Stimulated activated CD8-positive, alpha-beta memory T cell treated with anti-CD3 and anti-CD28 coated beads, Interleukin-2, amount 100 ng/mL, for 1 hour (primary cell): ENCODE measurements at places on chromosomes 5 and 9.

- DNase-seq = no peak
Observed at GRCh38 chr5:149860801-149861322, 83.7 kb downstream of the PDE6A start.

DNA sequence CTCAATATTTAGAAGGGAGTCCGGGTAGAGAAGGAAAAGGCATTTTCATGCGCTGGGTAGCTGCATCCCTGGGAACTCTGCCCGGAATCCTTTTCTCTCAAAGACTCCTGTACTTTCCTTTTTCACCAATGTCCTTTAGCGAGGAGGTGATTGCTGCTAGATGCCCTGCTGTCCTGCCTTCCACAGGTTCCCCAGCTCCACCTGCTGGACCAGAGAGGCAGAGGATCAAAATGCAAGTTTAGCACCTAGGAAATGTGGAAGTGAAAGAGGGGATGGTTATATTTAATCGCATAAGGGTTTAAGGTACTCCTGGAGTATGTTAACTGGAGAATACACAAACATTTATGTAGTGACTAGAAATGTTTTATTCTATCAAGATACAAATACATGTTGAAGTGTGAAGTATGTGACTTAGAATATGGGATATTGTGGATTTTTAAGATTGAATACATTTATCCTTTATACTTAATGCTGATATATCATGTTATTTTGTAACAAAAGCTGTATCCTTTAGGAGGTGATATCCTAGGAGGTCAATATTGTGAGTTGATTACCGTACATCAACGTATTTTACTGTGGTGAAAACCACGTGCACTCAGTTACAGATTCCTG is 145.7 kb downstream of the ARHGAP26 start:
- no peak for DNase-seq

GRCh38 chr9:123852403-123852802 is 77.5 kb downstream of the DENND1A start:
- DNase-seq = no peak

- DNase-seq = no peak
Observed at GRCh38 chr5:154945695-154946301, 4.9 kb downstream of the MRPL22 start.

DNA sequence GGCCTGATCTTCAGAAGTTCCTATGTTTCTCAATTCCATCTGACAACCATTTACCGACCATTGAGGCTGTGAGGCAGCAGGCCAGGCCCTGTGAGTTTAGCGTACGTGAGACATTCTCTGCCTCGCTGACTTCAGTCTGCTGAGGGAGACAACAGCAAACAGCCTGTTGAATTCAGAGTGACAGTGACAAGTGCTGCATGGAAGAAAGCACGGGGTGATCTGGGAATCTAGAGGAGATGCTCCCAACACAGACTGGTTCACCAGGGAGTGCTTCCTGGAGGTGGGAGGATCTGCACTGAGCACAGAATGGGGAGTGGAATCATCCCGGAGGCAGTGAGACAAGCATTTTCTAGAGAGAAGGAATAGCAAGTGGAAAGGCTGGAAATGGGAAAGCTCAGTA is 10.0 kb upstream of the DDX41 start:
- DNase-seq = no peak

DNA sequence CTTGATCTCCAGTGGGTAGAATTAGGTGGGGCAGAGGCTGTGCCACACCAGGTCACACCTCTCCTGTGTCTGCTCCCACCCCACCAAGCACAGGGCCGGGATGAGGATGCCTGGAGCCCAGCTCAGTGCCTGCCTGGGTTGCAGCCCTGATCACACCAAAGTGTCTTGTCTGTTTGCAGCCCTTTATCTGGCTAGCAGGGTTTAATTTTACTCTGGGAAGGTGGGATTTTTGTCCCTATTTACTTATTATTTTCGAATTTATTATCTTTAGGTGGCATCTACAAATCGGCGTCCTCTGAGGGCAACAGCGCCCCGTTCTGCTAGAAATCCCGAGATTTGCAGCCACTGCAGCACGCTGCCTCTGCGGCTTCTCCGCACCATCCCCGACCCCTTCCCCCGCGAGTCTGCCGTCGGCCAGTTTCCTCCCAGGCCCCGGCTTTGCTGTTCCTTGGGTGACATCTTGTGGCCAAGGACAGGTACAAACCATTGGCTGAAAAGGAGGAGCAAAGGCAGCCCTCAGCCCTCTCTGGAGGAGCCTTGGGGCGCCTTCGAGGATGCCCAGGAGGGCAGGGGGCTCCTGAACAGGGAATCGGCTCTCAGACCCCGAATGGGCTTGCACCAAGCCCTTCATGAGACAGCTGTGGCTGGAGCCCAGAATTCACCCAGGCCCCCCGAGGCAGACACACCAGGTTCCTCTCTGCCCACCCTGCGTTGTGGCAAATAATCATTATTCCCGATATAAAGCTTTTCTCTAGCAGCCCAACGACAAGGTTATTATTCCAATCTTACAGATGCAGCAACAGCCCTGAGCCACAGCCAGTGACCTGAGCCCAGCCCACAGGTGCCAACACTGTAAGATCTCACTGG is 113.0 kb downstream of the GAPVD1 start:
- DNase-seq = peak; percentile 29

DNA sequence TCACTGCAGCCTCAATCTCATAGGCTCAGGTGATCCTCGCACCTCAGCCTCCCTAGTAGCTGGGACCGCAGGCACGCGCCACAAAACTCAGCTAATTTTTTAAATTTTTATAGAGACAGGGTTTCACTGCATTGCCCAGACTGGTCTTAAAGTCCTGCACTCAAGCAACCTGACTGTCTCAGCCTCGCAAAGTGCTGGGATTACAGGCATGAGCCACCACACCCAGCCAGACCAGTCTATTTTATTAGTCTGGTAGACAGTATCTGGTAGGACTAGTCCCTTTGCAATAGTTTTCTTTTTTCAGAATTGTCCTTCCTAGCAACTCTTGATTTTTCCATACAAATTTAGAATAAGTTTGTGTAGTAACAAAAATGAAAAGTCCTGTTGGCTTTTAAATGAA is 14.1 kb upstream of the GPR150 start:
- no peak for DNase-seq

DNA sequence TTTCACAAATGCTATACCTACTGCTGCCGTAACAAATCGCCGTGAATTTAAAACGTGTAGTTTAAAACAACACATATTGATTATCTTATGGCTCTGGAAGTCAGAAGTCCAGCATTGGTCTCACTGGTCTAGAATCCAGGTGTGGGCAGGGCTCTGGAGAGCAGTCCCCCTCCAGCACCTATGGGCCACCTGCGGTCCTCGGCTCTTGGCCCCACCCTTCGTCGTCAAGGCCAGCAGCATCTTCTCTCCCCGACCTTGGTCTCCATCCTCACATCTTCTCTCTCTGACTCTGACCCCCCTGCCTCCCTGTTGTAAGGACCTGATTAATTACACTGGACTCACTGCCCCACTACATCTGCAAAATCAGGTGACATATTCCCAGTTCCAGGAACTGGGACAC is 106.4 kb upstream of the COL5A1 start:
- DNase-seq = no peak

- DNase-seq = no peak
Observed at GRCh38 chr5:154351566-154351965, 94.2 kb upstream of the SAP30L start.

GRCh38 chr5:131899686-131900085 is 45.8 kb downstream of the MEIKIN start:
- DNase-seq = no peak

DNA sequence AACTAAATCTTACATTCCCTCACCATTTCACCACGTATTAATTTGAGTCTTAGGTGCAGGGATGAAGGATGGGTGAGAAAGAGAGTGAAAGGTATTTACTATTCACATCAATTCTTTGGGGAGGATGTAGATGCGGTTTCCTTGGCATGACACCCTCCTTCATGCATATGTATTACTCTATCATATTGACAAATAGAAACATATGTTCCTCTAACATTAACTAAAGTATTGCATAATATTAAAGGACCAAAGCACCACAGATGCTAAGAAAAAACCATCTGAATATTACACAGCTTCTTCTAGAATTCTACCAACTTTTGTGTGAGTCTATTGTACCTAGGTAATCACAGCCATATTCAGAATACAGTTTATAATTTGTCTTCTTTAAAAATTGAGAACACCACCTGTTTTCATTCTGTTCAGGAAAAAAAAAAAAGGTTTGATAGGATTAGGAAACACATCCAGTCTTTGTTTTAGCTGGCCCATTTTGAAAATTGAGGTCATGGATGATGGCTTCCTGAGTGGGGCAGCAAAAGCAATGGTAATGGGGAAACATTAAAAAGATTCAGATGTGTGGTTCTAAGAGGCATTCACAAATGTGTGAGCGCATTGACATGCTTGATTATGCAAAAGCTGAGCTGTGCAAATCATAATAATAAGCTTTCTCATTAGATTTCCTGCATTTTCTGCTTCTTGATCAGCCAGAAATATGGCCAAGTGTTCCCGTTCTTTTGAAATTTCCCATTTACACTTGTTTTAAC is 1011.5 kb upstream of the NUDT12 start:
- DNase-seq = no peak

DNA sequence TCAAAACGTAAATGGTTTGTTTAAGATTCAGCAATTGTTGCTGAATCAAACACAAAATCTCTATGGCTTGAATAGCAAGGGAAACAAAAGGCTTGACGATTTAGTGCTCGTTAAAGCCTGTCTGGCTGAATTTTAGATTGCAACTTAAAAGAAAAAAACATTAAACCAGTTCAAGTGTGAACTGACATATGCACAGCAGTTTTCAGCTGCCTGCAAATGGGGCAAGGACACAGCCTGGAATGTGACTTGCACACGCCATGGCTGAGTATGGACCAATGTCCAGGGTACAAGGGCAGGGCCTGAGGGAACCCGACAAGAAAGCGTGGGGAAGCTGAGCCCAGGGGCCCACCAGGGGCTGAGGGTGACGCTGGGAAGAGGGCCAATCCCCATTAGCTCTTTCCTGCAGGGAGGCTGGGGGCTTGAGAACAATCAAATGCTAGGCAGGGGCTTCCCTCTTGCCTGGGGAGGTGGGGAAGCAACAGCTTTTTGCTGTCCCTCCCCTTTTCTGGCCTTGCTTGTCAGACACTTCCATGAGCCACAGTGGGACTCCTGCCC is 89.6 kb upstream of the LRRTM2 start:
- DNase-seq = no peak

GRCh38 chr9:34644766-34645314 is 1.6 kb upstream of the GALT start:
- DNase-seq = no peak

GRCh38 chr9:27157736-27158135 is 48.7 kb downstream of the TEK start:
- DNase-seq = no peak

- no peak for DNase-seq
Observed at GRCh38 chr9:68905129-68905528, 108.8 kb downstream of the PRKACG start.

DNA sequence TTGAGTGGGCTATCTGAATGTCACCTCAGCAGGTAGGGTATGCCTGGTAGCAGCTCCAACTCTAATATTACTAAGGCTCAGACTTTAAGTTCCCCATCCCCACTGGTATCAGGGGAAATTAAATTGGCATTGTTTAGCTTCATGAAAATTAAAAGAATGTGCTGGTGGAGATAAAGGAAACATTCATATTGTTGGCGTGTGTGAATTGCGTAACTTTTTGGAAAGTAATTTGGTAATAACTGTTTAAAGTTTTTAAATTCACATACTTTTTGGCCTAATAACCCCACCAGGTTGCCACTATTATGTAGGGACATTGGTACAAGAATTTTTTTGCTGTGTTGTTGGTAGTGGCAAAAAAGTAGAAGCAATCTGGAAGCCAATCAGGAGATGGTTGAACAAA is 29.4 kb downstream of the TNPO1 start:
- DNase-seq = no peak

DNA sequence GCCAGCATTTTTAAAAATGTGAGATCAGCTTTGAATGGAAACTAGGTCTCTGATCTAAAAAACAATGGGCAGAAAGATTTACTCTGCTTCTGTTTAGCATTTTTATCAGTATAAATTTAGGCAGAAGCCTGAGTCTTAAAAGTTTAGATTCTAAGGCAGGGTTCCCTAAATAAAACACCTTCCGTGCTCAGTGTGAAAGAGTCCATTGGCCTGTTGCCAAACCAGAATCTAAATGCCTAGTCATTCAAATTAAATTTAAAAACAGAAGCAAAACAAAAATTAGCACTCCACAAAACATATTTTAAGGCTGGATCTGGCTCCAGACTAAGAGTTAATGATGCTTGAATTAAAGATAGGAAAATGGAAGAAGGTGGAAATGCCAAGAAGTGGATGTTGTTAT is 4.5 kb downstream of the TYRP1 start:
- no peak for DNase-seq

- DNase-seq = no peak
Observed at GRCh38 chr5:30867711-30868110, 325.8 kb upstream of the CDH6 start.

DNA sequence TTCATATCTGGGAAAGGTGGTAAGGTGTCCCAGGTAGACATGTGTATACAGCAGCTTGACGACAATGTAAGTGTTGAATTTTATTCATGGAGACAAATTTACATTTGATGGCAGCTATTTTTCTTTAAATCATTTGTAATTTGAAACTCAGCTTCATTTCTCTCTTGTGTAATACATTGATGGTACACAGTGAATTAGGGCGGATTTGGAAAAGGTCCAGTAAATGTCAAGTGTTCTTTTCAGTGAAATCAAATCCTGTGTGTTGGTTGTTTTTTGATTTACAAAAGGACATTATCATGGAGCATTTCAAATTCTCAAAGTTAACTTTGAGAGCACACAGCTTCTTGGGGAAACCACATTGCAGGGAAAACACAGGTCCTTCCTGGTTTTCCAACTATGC is 30.0 kb upstream of the PCSK1 start:
- DNase-seq = no peak

- DNase-seq = no peak
Observed at GRCh38 chr5:139588962-139589361, 27.8 kb downstream of the UBE2D2 start.

- peak; percentile 58 for DNase-seq
Observed at GRCh38 chr5:150161242-150162141, 5.1 kb upstream of the CDX1 start.

- no peak for DNase-seq
Observed at GRCh38 chr9:136339173-136339957, 12.0 kb downstream of the GPSM1 start.

DNA sequence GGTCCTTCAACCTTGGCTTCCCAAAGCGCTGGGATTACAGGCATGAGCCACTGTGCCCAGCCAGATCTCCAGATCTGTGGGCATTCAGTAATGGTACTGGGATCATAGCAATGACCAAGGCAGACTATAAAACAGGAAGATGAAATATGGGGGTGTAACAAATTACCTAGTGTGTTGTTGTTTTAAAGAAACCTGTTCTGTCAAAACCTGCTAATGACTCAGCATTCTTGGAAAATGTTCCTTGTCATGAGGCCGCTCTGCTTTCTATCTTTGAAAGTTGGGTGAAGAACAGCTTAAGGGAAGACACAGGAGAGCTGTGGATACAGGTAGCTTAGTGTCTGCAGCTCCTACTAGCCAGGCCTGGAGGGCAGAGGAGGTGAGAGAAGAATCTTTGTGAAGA is 19.4 kb downstream of the TARS1 start:
- no peak for DNase-seq

- no peak for DNase-seq
Observed at GRCh38 chr5:35383041-35383440, 152.8 kb upstream of the PRLR start.
